ENCODE measurements at places on chromosomes 5 and 9. TPM values are rescaled to one million over a fixed set of nuclear protein-coding genes. Genes with fewer than 3 reads are reported as not detected.

LVRN gene
- 12.9 TPM for total RNA-seq

SLC36A3 gene
- total RNA-seq = not detected

DNA sequence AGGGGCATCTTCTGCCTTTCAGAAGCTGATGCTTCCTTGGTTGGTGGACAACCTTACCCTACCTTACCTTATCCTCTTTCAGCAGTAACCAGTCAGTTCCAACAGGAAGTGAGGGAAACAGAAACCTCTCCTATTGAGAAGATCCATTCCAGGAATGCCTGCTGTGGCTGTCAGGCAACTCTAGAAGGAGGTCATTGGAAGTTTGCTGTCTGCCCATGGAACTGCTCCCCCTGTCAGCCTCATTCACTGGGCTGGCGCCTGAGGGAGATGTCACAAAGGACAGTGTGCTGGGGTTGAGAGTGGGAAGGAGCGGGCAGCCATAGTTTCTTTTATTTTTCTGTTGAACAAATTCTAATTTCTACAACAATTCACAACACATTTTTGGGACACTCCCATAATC is 54.7 kb downstream of the IRX1 start:
- DNase-seq = no peak

DNA sequence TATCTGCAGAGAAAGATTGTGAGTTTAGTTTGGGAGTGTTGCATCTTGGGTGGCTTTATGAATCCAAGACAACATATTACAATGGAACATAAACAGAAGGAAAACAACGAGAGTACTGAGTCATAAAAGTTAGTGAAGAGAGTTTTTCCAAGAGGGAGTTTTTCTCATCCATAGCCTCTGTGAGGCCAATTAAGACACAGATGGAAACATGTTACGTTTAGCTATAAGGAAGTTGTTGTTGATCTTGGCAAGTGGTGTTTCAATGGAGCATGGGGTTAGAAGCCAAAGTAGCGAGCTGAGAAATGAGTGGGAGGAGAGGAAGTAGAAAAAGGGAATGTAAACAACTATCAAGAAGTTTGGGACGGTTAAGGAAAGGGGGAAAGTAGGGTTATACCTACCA is 53.3 kb upstream of the SPATA31D4 start:
- no peak for DNase-seq

DNA sequence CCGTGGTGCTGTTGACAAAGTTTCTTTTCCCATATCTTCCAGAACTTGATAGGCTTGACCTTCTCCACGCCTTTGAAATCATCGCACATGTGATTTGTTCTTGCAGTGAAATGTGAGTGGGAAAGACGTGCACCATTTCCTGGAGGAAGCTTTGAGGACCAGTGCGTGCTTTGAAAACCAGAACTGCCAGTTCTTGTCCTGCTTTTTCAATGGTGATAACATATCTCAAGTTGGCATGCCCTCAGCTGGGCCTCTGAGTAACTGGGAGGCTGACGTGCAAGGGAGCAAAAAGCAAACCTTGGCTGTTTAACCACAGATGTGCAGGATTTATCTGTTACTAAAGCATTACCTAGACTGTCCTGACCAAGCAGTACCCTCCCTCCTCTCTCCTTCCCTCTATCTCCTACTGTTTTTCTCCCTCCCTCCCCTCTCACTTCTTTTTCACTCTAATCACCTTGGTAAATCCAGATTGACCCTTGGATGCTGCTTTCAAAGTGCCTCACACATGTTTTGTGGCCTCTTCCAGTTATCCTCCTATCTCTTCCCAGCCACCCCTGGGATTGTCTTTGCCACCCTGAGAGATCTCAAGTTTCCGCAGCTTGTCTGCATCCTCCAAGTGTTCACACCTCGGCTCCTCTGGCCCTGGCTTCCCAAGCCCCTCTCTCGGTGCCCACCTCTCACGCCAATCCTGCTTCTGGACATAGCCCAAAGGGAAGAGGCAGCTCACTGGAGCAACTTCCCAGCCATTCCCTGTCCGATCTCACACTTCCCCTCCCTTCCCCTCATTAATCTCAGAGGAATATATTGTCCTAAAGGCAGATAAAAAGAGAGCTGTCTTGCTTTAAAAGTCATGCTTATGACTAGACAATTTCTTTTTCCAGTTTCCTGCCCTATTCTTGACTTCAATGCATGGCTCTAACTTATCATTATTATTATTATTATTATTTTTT is 198.3 kb downstream of the ERCC6L2 start:
- DNase-seq = no peak

GRCh38 chr5:112528928-112529327 is 109.9 kb upstream of the EPB41L4A start:
- no peak for DNase-seq

GRCh38 chr5:94700592-94700991 is 82.1 kb downstream of the SLF1 start:
- DNase-seq = no peak

GRCh38 chr5:124742983-124743601 is 3.3 kb downstream of the ZNF608 start:
- DNase-seq = no peak

Data from tibial nerve (tissue), 4 donors.